Mammary epithelial cell (primary cell): ENCODE measurements at places on chromosomes 12 and 14.

GRCh38 chr14:95784137-95784536, 70.2 kb upstream of the TCL1A start:
- peak; percentile 8 for DNase-seq

DNA sequence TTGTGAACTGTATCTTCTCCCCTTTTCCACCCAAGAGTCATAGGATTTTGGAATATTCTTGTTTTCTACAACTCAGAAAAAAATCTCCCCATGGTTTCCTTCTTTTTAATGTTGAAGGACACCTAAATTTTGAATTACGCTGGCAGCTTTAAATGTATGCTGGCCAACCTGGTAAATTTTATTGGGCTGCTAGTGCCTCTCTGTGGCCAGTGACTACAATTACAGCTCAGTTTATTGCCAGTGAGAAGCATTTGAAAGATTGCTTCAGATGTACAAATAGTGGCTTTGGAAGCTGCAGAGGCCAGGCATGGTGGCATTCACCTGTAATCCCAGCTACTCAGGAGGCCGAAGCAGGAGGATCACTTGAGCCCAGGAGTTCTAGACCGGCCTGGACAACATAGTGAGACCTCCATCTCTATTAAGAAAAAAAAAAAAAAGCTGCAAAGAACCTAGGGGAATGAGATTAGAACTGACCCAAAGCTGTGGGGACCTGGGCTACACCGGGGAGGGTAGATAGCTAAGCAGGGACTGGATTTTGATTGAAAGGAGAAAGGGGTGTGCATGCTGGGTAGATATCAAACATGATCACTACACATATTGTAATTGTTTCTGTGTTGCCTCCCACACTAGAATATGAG, 7.6 kb upstream of the RAB21 start:
- peak; percentile 50 for DNase-seq

DNA sequence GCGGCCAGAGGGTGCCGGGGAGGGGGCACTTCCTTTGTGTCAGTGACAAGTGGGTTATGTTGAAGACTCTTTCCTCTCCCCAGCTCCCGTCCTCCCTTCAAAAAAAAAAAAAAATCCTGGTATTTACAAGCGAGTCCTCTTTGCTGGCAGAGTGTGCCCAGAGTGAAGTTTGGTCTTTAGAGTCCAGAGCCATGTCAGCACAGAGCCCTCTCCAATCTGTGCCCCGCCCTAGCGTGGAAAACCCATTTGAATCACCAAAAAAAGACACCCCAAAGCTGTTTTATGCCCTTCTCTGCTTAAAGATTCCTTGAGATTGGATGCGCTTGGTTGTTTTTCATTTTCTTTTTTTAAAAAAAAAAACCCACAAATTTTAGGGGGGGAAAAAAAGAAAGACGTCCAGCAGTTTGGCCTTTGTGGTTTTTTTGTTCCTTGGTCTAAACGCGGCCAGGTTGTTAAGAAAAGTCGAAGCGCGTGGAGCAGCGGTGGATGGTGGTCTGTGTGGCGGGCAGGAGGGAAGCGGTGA, 3.3 kb downstream of the NKX2-1 start:
- no peak for DNase-seq

DNA sequence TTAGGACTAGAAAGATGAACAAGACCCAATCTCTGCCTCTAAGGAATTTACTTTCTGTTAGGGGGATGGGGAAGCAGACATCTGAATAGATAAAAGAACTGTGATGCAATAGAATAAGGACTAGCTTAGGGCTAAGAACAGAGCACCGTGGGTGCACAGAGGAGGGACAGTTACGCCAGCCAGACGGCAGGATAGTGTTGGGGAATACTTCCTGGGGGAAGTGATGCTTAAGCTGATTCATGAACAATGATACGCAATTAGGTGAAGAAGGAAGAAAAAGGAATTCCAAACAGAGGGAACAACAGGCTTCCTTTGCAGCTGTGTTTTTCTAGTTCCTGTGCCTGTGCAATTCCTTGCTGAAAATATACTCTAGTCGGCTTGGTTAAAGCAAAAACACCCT, 501.1 kb downstream of the APAF1 start:
- DNase-seq = no peak
